ENCODE measurements at places on chromosomes 11 and 22.

GRCh38 chr11:117871160-117871559, 5.3 kb downstream of the FXYD6 start:
- DNase-seq: no peak

DNA sequence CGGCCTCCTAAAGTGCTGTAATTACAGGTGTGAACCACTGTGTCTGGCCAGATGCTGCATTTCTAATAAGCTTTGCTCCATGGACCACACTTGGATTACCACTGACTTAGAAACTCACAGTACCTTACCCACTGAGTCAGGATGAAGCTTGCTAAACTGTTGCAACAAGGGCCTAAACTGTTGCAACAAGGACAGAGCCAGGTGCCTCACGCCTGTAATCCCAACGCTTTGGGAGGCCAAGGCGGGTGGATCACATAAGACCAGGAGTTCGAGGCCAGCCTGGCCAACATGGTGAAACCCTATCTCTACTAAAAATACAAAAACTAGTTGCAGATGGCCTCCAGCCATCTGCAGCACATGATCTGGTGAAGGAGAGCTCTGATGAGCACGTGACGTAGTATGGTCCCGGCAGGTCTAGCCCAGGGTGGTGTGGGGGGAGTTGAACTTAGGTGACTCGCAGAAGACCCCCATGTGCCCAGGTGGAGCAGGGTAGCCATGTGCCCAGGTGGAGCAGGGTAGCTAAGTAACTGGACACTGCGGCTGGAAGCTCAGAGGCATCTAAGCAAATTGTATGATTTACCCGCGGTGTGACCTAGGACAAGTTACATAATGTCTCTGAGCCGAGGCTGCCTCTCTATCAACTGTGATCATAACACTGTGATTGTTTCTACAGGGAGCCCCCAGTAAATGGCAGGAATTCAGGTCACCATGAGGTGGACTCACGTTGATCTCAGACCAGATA, 8.4 kb downstream of the SLC25A45 start:
- DNase-seq: no peak

DNA sequence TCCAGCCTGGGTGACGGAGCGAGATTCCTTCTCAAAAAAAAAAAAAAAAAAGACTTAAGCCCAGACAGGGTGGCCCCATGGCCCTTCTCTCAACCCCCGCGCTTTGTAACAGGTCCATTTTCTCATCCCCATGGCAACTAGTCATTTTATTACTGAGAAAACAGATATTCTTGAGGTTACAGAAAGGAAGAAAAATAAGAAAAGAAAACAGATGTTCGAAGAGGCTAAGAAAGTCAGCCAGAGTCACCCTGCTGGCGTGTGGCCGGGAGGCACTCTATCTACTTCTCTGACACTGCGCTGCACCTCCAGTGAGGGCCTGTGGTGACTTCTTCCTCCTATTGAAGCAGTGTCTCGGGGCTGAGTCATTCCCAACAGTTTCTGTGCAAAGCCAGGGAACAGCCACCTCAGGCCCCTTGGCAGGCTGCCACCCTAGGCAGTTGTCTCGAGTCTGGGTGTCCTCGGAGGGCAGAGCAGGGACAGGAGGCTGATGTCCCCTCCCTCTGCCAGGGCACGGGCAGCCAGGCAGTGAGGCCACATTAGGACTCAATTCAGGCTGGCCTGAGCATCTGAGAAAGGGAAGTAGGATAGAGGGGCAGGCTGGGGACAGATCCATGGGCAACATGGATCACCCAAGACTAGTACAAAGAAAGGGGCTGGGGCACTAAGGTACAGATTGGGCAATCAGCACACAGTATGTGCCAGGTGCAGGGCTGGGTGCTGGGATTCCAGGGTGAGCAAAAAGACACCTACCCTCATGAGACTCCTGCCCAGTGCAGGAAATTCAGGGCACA, 16.4 kb upstream of the SYVN1 start:
- DNase-seq: peak; percentile 82

- DNase-seq: no peak
These were observed 512.4 kb downstream of the DLG2 start for GRCh38 chr11:85114786-85115185.

- no peak for DNase-seq
These were observed 19.0 kb upstream of the OR9Q1 start for GRCh38 chr11:58004664-58005063.

GRCh38 chr22:42688241-42689211, 32.1 kb downstream of the A4GALT start:
- no peak for DNase-seq

GRCh38 chr11:34337016-34337415, 20.8 kb downstream of the ABTB2 start:
- DNase-seq: no peak

GRCh38 chr11:65906602-65907001, 6.4 kb upstream of the FOSL1 start:
- DNase-seq: no peak

DNA sequence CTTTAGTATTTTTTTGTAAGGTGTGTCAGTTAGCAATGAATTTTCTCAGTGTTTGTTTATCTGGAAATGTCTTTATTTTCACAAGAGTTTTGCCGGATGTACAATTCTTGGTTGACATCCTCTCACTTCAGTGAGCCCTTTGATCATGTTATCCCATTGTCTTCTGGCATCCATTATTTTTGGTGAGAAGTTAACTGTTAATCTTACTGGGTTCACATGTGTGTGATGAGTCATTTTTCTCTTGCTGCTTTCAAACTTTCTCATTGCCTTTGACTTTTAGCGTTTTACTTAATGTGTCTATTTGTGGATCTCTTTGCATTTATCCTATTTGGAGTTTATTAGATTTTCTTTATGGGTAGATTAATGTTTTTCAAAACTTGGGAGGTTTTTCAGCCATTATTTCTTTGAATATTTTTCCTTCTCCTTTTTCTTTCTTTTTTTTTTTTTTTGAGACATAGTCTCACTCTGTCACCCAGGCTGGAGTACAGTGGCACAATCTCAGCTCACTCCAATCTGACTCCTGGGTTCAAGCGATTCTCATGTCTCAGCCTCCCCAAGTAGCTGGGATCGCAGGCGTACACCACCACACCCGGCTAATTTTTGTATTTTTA, 100.5 kb upstream of the RRM1 start:
- DNase-seq: no peak

- DNase-seq: no peak
These were observed 9.9 kb upstream of the APOBEC3A start for GRCh38 chr22:38947321-38948140.

DNA sequence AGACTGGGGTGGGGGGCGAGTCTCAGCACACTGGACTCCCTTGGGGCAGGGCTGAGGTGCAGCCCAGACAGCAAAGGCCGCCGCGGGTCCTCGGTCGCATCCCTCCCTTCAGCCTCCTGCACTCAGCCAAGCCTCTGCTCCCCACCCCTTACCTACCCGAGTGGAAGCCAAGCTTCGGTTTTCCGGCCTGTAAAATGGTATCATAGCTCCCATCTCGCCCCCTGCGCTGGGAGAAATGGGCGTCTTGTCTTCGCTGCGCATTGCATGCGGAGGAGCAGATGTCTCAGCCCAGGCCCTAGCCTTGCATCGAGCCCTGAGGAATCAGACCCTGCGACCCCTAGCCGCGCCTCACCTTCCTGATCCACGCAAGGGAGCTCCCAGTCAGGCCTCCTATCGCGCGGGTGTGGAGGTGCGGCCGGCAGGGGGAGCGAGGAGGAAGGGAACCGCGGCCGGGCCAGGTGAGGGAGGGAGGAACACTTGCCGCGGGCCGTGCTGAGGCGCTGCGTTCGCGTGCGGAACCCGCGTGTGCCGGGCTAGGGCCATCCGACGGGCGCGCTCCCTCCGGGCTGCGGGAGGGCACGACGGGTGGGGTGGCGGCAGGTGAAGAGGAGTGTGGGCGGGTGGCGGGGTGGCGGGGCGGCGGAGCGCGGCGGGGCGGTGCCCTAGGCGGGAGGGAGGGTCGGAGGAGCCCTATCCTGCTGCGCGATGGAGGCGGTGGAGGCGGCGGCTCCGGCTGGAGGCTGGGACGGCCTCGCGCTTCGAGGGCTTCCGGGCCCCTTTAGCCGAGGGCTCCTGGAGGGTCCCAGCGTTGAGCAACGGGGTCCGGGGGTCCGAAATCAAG, 4.1 kb upstream of the TBX1 start:
- peak; percentile 89 for DNase-seq

- no peak for DNase-seq
These were observed 59.0 kb downstream of the PPP2R1B start for GRCh38 chr11:111707039-111707690.

- peak; percentile 45 for DNase-seq
These were observed 19.5 kb upstream of the SLC22A12 start for GRCh38 chr11:64571410-64572091.

- DNase-seq: no peak
These were observed 120.4 kb upstream of the TTC12 start for GRCh38 chr11:113193946-113194345.

GRCh38 chr11:21622995-21623394, 569.9 kb upstream of the ANO5 start:
- no peak for DNase-seq

GRCh38 chr11:66035653-66036333, 9.5 kb upstream of the CATSPER1 start:
- no peak for DNase-seq

DNA sequence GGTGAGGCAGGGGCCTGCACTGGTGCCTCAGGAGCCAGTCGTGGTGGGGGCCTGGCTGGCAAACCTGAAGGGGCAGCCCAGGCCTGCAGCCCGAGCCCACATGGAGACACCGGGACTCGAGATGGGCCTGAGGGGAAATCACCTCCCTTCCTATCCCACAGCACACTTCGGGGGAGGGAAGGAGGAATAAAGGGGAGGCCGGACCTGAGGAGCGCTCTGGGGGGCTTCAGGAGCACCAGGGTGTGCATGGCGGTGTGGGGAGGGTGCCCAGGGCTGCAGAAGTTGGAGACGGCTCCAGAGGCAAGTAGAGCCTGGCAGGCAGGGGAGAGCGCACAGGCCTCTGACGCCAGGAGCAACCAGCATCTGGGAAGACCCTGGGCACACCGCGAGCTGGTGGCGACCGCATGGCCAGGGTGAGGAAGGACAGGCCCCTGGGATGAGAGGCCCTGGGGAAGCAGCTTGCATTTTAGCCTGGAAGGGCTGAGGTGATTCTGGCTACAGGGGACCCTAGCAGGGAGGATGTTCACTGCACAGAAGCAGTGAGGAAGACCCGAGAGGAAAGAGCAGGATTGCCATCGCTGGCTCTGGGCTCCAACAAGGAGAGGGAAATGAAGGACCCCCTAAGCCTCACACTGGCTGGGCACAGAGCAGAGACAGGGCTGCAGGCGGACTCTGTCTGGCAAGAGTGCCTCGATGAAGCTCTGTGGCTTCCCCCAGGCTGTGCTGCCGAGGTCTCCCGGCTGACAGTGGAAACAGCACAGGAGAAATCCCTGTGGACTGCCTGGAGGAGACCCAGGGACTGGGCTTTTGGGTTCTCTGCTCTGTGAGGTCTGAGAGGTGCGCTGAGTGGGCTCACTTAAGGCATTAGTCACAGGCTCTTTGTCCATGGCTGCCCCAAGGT, 457.7 kb downstream of the BRD1 start:
- DNase-seq: peak; percentile 68

GRCh38 chr11:59199546-59200422, 12.9 kb downstream of the MPEG1 start:
- no peak for DNase-seq

DNA sequence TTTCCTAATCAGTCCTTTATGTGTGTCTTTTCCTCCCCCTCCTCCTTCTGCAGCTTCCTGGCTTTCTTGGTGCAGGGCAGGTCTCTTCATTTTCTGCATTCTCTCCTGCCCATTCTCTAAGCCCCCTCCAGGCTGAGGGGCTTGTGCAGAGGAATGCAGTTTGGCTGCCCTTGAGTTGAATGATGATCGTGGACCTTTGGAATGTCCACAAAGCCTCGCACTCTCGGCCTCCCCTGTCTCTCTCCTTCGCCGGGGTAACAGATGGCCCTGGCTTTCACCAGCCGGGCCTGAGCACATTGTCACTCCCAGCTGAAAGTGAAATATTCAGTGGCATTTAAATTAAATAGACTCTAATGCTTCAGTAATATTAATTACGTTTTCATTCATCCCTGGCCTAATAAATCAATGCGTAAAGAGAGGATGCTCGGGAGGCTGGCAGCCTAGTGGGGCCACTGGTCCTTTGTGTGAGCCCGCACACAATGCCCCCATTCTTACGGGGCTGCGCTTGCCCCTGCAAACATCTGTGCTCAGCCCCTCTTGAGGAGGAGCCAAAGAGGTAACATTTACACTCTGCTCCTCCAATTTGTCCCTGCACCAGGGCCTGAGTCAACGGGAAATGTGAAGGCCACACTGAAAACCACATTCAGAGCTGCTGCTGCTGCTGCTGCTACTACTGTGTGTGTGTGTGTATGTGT, 64.9 kb upstream of the PAX6 start:
- no peak for DNase-seq

- no peak for DNase-seq
These were observed 16.9 kb upstream of the IPO7 start for GRCh38 chr11:9367551-9367950.

GRCh38 chr11:70090961-70091381, 12.9 kb downstream of the ANO1 start:
- DNase-seq: no peak

GRCh38 chr22:27475548-27475897, 326.0 kb downstream of the MN1 start:
- no peak for DNase-seq

- no peak for DNase-seq
These were observed 498 bp downstream of the C2CD2L start for GRCh38 chr11:119107538-119108145.

DNA sequence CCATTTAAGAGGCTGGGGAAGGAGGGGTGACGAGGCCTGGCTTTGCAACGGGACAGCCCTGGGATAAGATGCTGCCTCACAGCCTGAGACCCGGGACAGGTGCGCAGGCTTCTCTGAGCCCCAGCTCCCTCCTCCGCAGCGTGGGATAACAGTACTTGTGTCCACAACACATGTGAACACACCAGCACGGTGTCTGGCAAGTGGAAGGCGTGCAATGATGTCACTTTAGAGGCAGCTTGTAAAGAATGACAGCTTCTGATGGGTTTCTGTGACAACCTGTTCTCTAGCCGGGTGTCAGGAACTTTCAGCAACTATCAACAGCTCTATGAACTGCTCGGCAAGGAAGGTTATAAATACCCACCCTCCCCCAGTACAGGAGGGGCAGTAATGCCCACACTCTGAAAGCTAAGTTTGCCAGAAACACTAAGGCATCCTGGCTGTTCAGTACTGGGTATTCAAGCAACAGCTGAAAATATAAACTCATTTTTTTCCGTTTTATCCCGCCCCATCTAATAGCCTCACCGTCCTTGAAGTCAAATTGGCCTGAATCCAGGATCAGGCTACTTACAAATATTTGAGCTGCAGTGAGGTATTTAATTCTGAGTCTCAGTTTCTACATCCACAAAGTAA, 59.7 kb downstream of the MYH9 start:
- no peak for DNase-seq

DNA sequence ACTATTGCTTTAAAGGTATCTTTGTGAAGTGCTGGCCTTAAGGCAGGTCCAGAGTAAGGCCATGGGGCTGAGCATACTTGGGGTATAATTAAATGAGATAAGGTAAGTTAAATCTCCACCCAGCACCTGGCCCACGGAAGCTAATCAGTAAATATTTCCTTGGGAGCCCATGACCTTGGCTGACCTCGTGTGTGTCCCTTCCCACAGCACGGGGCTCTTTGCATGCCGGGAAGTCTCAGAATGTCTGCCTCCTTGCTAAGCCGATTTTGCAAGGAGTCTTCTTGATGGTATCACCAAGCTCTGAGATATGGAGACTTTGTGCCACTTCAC, 46.5 kb downstream of the ADM start:
- no peak for DNase-seq

- DNase-seq: no peak
These were observed 71.6 kb downstream of the KCNQ1 start for GRCh38 chr11:2516276-2517015.

- no peak for DNase-seq
These were observed 112.6 kb upstream of the E2F8 start for GRCh38 chr11:19353287-19353850.

GRCh38 chr11:1082728-1083620, 8.3 kb downstream of the MUC2 start:
- peak; percentile 45 for DNase-seq
